ENCODE measurements at places on chromosomes 2 and 18.
A peak's percentile ranks its signal among the peaks of the same experiment; 100 is the strongest.

- no peak for DNase-seq
These were observed 214.1 kb downstream of the TWIST2 start for GRCh38 chr2:239061824-239062570.

DNA sequence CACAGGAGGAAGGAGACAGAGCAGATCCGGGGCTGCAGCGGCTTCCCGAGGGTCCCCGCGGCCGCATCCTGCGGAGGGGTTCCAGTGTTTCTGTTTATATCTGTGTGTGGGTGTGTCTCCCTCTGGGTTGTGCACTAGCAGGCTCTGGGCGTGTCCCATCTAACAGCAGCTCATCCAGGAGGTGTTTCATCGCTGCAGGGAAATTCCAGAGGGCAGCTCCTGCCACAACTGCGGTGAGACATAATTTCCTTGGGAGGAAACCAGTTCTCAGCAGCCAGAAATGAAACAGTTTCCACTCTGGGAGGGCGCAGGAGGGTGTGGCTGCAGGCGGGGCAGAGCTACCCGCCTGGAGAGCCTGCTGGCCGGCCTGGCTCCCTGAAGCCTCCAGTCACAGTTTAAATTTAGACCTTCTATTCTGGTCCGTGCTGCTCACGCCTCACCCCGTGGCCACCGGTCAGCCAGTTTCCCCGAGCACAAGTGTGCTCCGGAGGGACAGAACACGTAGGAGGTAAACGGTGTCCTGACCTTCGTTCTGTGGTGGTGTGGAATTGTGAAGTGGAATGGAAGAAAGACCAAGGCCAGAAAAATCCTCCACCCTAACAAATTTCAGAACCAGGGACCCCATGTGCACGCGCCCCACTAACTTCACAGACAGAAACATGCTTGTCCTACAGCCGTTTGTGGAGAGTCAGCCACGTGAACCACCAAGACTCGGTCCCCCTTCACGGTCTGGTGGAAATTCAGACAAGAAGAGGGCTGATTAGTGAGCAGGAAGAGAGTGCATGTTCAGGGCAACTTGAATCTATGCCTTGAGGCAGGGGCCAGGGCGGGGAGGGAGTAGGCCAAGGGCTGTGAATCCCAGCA, 50.2 kb downstream of the TEX44 start:
- DNase-seq = peak; percentile 68

GRCh38 chr2:44130441-44130840, 38.2 kb upstream of the PPM1B start:
- DNase-seq = no peak

DNA sequence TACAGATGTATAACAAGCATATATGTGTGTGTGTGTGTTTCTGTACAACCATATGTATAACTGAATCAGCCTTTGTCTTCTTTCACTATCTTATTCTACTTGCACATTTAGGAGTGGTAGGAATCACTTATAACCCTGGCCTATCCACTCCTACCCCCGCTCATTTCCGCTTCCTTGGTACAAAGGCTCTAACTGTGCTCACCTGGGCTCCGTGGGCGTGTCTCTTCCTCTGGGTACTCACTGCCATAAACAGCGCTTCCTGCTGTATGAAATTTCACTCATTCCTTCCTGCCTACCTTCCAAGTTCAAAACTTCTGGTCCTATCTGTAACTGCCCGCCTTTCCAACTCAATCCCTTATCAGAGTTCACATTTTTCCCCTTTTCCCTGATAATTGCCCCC, 815.5 kb downstream of the EPHA4 start:
- no peak for DNase-seq

DNA sequence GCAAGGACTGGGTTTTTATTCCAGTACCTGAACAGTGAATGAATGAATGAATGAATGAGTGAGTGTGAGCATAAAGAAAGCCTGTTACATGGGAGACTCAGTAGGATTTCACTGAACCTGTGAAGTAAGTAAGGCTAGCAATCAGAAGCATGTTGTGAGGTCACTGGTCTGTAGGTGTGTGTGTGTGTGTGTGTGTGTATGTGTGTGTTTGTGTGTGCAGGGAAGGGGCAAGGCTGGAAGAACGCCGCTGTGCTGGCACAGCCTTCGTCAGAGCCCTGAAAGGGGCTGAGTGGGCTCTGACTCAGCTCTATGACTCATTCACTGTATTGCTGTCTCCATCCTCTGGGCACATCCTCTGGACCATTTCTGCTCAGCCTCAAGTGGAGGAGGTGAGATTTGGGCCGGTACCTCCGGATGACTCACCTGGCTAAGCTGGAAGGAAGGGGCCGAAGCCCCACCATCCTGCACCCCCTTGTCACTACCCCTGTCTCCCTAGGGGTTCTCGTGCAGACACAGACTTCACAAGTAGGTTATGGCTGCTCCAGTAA, 51.4 kb upstream of the MRPL33 start:
- no peak for DNase-seq

Data from GM13977 (cell line).